ENCODE measurements at places on chromosomes 5 and 9. TPM values are rescaled to one million over a fixed set of nuclear protein-coding genes. Genes with fewer than 3 reads are reported as not detected.

PPIC gene
- 13.6 TPM for total RNA-seq

CYLC2 gene
- total RNA-seq, result not detected

FGF10 gene
- 4.7 TPM for total RNA-seq

GFM2 gene
- total RNA-seq, result 31.8 TPM

XPA gene
- 8.9 TPM for total RNA-seq

EPB41L4A gene
- 21.4 TPM for total RNA-seq

NCS1 gene
- 19.3 TPM for total RNA-seq

FABP6 gene
- not detected for total RNA-seq

ENG gene
- 9.4 TPM for total RNA-seq

RNF183 gene
- total RNA-seq, result not detected

Measured in skeletal muscle tissue (tissue), 5 donors.